SK-N-MC (cell line): ENCODE measurements at places on chromosomes 12 and 14.

DNA sequence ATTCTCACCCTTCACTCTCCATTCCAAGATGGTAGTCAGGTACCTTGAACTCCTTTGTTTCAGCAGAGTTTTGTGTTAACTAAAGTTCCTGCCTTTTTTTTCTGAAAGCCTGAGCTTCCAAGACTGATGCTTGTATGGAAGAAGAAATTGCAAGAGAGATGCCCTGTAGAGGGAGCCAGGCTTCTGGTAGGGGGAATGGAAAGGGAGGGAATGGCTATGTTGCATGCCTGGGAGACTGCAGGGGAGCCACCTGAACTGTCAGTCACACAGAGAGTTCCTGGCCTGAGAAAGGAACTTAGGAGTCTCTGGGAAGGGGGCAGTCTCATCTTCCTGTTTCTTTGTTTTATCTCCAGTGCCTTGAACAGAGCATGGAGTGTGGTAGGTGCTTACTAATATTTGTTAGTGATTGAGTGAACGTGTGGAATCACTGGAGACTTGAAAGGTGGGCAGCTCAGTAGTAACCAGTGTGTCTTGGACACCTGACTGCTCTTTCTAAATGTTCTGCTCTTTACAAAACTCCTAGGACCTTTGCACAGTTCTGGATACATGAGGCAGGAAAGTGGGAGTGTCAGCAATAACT, 132.2 kb downstream of the ANO4 start:
- DNase-seq = no peak

DNA sequence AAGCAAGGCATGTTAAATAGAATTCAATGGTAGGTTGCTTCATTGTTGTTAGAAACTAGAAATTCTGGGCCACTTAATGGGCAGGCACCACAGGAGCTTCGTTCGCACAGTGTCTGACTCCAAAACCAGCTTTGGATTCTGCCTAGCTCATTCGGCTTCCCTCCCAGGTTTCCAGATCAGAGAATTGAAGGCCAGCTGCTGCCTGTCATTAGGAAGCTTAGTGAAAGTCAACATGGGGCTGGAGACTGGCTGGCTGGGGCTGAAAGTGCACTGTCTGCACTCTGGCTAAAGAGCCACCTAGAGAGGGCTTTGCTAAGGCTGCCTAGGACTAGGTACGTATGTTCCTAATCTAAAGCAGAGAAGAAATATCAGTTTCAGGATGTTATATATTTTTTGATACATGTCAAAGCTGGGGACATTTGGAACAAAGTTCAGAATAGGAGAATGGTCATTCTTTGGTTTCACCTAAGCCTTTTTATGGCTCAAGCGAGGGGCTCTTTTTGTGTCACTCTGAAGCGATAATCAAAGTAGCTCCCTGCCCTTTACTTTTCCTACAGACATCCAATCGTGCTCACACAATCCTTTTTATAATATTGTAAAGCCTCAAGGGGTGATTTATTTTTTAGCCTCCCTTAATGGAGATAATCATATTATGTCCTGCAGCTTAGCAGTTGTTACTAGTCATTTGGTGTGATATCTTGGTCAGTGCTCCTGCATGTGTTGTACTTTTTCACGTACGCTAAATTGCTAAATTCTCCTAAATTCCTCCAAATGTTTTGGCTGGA, 238.5 kb upstream of the NAV3 start:
- no peak for DNase-seq

DNA sequence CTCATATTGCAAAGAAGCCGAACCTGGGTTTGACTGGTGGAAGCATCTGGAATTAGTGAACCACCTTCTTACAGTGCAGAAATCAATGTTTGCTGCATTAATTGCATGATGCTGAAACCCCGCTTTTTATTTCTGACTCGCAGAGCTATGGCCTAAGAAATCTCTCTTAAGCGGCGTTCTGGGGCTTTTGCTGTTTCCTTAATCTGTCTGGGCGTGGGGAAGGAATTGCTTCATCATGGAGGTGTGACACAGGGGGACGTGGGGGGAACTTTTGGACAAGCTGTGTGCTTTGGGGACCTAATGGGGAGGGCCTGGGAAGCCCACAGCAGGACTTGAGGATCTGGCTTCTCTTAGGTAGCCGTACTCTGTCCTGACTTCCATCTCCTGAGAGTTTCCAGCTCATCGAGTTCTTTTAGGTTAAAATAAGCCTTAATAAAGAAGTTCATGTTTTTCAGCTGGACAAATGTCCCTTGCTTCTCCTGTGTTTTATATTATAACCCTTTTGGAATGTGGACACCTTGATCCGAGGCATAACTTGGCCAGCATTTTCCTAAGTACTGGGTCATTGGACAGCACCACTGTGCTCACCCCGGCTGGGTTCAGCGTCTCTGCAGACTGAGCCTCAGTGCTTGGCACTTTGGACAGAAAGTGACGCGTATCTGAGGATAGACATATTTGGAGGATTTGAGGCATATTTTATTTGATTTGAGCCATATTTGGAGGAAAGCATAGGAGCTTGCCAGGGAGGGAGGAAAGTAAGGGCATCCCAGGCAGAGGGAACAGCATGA, 192.1 kb upstream of the MYL2 start:
- no peak for DNase-seq

GRCh38 chr14:78840898-78841297, 670.7 kb downstream of the NRXN3 start:
- DNase-seq = no peak

- DNase-seq = no peak
These were observed 55.9 kb downstream of the C14orf132 start for GRCh38 chr14:96095058-96095457.

GRCh38 chr14:32820682-32821081, 118.0 kb upstream of the NPAS3 start:
- DNase-seq = no peak

- DNase-seq = no peak
These were observed 507 bp upstream of the FKBP4 start for GRCh38 chr12:2794191-2794735.

DNA sequence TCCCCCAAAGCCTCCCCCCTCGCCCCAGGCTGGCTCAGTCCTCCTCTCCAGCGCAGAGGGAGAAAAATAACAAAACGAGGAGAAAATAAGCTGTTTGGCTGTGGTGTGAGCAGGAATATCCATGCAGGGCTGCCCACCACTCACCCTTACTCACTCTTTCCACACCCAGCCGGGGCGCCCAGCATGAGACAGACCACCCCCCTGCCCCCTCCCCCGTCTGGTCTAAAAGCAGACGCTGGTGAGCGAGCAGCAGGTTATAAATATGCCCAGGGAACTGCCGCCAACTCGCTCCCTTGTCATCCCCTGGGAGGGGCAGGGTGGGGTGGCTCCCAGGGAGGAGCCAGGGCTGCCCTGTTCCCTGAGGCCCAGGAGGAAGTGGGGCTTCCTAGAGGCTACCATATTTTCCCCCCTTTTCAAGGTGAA, 7.4 kb downstream of the WNT1 start:
- no peak for DNase-seq

DNA sequence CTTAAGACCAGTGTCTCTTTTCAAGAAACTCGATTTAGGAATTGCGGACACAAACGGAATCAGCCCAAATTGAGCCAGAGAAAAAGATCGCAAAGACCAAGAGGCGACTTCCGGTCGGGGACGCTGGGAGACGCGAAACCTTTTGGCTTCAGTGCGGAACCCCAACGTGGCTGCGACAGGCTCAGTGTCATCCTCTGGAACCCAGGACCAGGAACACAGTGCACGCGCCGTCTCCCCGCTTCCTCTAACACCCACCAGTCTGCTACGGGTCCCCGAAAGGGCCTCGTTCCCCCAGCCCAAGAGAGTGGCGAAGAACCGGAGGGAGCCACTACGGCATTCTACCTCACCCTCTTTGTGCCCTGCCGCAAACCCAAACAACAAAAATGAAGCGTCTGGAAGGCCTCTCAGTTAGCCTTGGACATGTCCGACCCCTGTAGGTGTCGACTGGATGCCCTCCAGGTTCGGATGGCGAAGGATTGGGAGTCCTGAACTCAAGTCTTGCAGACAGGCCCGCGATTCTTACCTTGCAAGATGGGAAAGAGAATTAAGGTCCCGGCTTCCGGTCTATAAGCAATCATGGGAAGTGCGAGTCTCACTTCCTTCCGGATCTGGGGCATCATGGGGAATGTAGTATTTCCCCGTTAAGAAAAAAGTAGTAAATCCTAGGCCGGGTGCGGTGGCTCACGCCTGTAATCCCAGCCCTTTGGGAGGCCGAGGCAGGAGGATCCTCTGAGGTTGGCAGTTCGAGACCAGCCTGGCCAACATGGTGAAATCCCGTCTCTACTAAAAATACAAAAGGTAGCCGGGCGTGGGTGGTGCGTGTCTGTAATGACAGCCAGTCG, at the start of gene RPL6:
Gene RPL6 (minus strand): TSS at position 542 of the 842 bp plus-strand sequence. CDS start 949 bp downstream, outside the sequence.
- peak; percentile 95 for DNase-seq

DNA sequence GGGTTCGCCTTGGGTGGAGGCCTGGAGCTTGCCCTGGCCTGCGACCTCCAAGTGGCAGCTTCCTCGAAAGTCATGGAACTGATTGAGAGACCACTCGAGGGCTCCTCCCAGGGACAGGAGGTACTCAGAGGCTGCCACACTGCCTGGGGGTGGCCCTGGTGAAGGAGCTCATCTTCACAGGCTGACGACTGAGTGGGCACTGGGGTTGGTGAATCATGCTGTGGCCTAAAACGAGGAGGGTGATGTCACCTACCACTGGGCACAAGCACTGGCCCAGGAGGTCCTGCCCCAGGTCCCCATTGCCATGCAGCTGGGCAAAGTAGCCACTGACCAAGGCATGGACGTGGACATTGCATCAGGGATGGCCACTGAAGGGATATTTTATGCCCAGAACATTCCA, 32.1 kb downstream of the ITPR2 start:
- DNase-seq = no peak

DNA sequence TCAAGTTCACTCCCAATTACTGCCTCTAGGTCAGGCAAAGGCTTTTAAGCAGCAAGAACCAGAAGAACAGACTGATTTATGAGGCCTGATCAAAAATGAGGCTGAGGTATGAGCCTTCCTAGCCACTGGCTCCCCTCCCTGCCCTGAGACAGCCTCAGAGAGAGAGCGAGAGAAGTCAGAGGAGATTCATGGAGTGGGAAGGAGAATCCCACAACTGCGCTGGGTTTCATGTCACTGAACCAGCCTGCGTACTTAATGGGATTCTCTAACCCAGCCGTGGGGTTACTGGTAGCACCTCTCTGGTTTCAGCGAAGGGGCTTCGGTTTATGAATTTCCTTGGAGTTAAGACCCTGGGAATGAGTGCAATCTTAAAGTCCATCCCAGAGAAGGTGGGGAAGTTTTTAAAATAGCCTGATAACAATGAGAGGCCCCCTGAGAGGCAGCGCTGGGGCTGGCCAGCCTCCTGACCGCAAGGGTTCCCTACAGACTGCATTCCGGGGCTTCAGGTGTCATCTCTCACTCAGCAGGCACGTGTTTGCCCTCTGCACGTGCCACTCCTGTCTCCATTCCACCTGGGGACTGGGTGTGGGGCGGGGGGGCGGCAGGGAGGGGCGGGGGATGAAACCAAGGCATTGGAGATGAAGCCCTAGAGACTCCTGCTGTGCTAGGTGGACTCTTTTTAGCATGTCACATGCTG, 6.1 kb upstream of the GPRC5A start:
- no peak for DNase-seq

GRCh38 chr14:31955936-31956579, 121.0 kb upstream of the ARHGAP5 start:
- no peak for DNase-seq

GRCh38 chr12:55610598-55610997, 26.1 kb upstream of the OR10P1 start:
- DNase-seq = no peak

DNA sequence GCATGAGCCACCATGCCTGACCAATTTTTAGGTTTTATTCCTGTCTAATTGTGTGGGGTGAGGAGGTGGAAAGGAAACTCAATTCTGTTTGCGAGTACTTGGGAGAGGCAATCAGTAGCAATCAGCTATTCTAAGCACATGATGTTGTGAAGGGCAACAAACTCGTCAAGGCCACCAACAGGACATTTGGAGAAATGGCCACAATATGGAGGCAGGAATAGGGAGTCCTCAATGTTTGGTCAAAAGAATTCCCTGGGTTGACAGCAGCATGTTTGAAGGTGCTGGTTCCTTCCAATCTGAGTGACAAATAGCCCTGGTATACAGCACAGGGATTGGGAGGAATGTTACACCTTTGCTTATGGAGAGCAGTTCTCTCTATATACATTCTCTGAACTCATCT, 32.7 kb upstream of the USP44 start:
- DNase-seq = no peak

DNA sequence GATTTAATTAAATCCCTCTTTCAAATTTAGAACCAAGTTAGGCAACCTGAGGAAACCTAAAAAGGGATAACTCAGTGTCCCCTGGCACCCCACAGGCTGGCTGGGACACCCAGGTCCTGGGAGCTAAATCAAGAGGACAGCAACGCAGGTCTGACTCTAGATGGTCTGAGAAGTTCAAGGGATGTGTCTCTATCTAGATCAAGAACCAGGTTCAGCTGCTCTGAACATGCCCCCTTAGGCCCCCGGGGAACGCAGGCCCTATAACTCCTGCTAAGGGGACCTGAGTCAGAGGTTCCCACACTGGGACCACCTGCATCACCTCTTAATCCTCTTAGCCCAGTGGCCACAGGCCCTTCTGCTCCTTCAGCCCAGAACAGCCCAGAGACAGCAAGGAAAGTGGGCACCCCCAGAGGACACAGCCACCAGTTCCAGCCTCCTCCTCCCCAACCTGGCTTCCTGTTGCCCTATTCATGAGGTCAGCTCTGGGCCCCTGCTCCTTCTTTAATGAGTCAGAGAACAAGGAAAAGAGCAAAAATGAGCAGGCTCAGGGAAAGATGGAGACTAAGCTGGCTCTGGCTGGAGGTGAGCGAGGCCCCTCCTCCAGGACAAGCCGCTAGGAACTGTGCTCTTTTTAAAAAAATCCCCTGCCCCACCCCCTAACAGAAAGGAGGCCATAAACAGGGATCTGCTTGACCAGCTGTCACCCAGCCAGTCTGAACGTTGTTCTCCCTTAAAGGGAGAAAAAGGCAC, 10.8 kb downstream of the PITPNM2 start:
- no peak for DNase-seq

DNA sequence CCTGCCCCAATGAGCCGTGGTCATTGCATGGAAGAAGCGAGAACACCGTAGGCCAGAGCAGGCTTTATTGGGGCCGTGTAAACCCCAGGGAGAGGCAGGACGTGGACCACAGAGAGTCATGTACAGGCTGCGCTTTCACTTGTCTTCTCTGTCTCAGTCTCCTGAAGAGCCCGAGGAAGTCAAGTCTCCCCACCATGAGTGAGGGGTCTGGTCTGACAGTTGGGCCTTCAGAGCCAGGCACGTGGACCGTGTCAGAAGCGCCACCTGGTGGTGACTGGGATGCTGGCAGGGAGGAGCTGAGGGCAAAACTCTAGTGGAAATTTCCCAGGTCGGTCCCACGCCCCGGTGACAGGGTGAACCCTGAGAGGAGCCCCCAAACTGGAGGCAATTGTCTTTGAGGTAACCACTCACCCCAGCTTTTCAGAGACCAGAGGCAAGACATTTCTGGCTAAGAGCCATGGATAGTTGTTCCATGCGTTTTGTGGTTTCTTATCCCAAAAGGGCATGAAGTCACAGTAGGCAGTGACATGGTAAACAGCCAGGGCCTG, 17.4 kb downstream of the RPS6KL1 start:
- no peak for DNase-seq

GRCh38 chr12:53219292-53219955, 12.4 kb upstream of the ITGB7 start:
- no peak for DNase-seq

- DNase-seq = no peak
These were observed 164.5 kb upstream of the E2F7 start for GRCh38 chr12:77229640-77230442.
